ENCODE measurements at places on chromosomes 5 and 9.
A peak's percentile ranks its signal among the peaks of the same experiment; 100 is the strongest.

GRCh38 chr9:129878291-129878690 lies 43.0 kb downstream of the USP20 start:
- no peak for DNase-seq

GRCh38 chr5:20041326-20042274 lies 53.6 kb upstream of the CDH18 start:
- DNase-seq = no peak

GRCh38 chr9:12956805-12957204 lies 182.0 kb downstream of the LURAP1L start:
- no peak for DNase-seq

GRCh38 chr9:136059851-136060670 lies 35.0 kb downstream of the NACC2 start:
- peak; percentile 84 for DNase-seq

- no peak for DNase-seq
Measured at GRCh38 chr5:146041180-146041789, 64.1 kb downstream of the PLAC8L1 start.

All from chondrocyte (in vitro differentiated cells).